Small intestine (tissue), 16 donors: ENCODE measurements at places on chromosomes 1 and 21. TPM values are rescaled to one million over a fixed set of nuclear protein-coding genes. Genes with fewer than 3 reads are reported as not detected.

Gene RUNX1
- polyA plus RNA-seq, result 6.2 TPM

Gene KCNH1
- polyA plus RNA-seq, result not detected

Gene AKNAD1
- 0.22 TPM for polyA plus RNA-seq

Gene OR14K1
- polyA plus RNA-seq, result not detected

GRCh38 chr1:24236789-24237371 lies 49.8 kb upstream of the IFNLR1 start:
- H3K4me1 ChIP-seq, result peaks cover 26% of the 10 kb centered on the region
- H3K36me3 ChIP-seq, result no peaks in the 10 kb centered on the region
- no peaks in the 10 kb centered on the region for H3K27me3 ChIP-seq
- no peak overlapping the region for H3K4me3 ChIP-seq

DNA sequence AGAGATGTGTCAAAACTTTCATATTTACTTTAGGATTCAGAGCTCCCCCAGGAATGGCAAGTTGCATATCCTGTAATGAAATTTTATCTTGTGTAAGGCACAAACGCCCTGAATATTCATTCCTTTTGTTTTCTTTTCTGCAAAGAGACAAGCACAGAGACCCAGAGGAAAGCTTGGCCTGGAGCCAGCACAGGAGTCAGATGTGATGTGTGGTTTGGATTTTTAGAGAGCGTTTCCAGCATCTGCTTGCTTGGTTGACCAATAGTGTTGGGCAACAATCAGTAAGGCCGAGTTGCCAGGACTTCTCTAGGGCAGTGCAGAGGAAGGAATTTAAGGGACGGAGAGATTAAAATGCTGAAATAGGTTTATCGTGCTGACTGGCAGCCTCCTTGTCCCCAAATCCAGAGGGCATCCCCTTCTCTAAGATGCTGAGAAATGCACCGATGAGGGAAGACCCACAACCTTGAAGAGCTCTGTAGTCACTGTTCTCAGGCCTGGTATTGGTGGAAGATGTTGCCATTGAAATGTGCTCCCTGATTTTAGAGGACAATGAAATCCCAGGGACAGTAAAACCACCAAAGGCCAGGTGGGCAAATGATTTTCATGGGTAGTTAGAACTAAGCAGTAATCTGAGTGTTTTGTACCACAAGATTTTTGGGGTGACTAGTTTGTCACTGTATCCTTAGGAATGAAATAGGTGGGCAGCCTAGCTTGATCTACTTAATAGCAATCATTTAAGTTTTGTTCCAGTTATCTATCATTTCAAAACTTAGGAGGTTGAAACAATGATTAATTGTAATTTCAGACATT lies 37.9 kb upstream of the RHOU start:
- H3K27ac ChIP-seq, result no peak overlapping the region
- H3K27me3 ChIP-seq, result no peaks in the 10 kb centered on the region
- H3K4me3 ChIP-seq, result no peak overlapping the region
- H3K4me1 ChIP-seq, result no peaks in the 10 kb centered on the region
- H3K36me3 ChIP-seq, result no peaks in the 10 kb centered on the region
- peak; percentile 10 for DNase-seq

- peak overlapping the region; percentile 78 for H3K27ac ChIP-seq
- H3K36me3 ChIP-seq, result no peaks in the 10 kb centered on the region
- no peaks in the 10 kb centered on the region for H3K4me1 ChIP-seq
These were observed 17.5 kb upstream of the RAB4A start for GRCh38 chr1:229253151-229253974.

DNA sequence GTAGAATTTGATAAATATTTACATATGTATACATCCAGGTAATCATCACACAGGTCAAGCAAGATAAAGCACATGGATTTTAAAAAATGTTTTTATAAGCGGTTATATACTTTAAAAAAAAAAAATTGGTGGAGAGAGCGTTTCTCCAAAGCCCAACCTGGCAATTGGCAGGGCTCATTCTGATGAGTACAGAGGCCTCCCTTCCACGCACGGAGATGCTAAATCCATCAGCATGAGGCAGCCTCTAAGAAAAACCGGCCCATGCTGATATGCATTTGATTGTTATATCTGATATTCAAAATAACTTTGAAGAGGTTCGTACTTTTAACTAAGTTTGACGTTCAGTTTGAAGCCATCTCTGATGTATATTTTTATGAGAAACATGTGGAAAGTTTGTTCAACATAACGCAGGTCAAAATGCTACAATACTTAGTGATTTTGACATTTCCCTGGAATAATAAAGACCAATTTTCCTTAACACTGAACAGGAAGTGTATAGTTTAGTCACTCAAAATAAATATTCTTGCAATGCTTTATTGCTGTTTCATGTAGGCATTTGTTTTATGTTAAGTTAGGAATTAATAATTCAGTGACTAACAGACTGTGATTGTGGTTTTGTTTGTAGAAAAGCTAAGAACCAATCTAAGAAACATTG lies 151.7 kb downstream of the NR5A2 start:
- no peaks in the 10 kb centered on the region for H3K4me1 ChIP-seq
- H3K27me3 ChIP-seq, result no peaks in the 10 kb centered on the region
- no peak overlapping the region for H3K27ac ChIP-seq
- H3K4me3 ChIP-seq, result no peak overlapping the region
- DNase-seq, result no peak

DNA sequence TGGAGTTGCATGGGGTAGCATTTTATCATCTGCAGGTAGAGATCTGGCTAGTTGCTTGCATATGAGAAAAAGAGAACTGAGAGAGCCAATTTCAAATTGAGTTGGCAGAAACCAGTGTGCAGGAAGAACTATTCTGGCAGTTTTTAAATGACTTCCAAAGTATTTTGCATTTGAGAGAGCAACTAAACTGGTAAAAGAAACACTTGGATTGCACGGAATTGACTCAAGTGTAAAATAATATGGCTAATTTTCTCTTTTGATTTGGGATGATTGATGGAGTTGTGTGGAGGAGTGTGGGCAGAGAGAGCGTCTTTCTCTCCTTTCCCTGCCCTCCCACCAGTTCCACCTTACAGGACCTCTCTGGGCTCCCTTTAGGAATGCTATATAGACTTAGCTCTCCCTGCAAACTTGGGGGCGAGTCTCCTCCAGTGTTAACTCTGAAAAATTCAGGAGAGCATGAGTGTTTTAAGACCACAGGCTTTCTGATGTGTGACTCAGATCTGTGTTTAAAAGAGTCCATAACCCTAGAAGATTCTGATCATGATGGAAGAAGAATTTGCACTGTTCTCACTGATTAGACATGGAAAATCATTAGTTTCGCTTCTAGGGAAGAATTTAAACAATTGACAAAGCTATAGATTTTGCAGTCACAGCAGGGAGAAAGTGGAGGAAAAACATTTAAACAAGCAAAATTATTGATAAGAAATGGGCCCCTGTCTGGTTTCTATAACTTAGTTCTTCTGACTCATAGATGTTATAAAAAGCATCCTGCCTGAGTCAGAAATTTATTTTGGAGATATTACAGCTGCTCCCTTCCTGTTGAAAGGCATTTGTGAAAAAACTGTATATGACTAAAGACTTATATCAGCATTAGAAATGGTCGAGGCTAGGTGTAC lies 24.9 kb upstream of the CTBS start:
- H3K27me3 ChIP-seq, result no peaks in the 10 kb centered on the region
- no peaks in the 10 kb centered on the region for H3K36me3 ChIP-seq

DNA sequence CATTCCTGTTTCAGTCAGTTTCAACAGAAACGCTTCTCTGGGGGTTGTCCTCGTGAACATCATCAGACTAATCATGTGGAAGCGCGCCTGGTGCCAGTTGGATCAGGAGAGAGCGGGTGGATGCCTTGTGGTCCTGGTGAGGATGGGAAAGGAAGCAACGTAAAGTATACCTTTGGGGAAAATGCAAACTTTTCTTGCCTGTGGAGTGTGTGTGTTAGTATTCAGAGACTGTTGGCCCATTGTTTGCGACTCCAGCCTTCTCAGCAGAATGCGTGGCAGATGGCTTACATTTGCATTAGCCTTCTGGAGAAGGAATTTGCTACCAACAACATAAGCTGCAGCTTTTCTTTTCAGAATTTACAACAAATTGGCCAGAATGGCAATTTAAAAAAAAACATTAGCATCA lies 173.9 kb downstream of the RWDD3 start:
- DNase-seq, result no peak
- no peaks in the 10 kb centered on the region for H3K27me3 ChIP-seq
- H3K36me3 ChIP-seq, result no peaks in the 10 kb centered on the region
- no peak overlapping the region for H3K4me3 ChIP-seq
- no peaks in the 10 kb centered on the region for H3K4me1 ChIP-seq

DNA sequence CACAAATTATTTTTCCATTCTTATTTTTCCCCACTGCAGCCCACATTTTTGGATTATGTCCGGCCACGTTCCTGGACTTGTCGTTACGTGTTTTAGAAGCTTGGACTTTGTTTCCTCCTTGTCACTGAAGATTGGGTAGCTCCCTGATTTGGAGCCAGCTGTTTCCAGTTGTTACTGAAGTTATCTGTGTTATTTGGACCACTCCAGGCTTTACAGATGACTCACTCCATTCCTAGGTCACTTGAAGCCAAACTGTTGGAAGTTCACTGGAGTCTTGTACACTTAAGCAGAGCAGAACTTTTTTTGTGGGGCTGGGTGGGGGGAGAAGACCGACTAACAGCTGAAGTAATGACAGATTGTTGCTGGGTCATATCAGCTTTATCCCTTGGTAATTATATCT lies 12.2 kb upstream of the AXDND1 start:
- no peaks in the 10 kb centered on the region for H3K4me1 ChIP-seq
- no peaks in the 10 kb centered on the region for H3K27me3 ChIP-seq
- peaks cover 7% of the 10 kb centered on the region for H3K36me3 ChIP-seq
- peak; percentile 5 for DNase-seq
- no peak overlapping the region for H3K4me3 ChIP-seq

DNA sequence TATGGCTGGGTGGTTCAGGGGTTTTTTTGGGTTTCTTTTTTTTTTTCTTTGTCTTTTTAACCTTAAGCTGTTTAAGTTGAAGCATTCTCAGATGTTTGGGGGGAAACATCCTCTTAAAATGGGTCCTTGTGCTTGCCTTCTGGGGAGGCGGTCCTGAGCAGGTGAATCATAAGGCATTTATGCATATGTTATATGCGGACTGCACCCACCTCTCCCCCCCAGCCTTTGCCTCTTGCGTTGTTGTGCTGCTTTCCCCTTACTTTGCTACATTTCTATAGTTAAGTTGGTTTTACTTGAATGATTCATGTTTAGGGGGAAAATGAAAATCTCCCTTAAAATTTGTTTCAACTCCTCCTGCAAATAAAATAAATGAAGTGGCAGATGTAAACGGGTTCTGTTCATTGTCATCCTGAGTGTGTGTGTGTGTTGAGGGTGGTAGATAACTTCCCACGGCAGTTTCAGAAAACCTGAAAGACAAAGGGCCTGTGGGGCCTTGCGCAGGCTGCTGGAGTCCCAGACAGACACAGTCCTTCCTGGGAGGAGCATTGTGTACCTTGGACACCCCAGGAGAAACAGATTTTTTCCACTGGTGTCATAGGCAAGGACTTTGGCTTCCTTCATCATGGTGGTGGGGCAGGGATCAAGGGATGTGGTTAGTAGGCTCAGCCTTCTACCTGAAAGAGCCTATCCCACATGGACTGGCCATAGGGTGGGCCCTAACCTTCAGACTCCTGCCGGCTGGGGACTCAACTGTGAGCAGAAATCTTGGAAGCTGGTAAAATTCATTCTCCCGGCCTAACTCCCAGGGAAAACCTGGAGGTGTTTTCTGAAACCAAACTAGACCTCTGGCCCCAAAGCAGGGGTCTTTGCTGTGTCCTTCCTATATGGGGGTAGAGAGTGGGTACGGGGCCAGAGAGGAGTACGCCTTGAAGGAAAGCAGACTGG lies 926 bp upstream of the SH3D21 start:
- H3K4me3 ChIP-seq, result peak overlapping the region; percentile 73
- DNase-seq, result peak; percentile 91
- peak overlapping the region; percentile 88 for H3K27ac ChIP-seq
- H3K27me3 ChIP-seq, result no peaks in the 10 kb centered on the region
